Stimulated activated CD8-positive, alpha-beta memory T cell treated with anti-CD3 and anti-CD28 coated beads, Interleukin-15, amount 100 ng/mL, for 24 hours (primary cell): ENCODE measurements at places on chromosomes 1 and 21.

DNA sequence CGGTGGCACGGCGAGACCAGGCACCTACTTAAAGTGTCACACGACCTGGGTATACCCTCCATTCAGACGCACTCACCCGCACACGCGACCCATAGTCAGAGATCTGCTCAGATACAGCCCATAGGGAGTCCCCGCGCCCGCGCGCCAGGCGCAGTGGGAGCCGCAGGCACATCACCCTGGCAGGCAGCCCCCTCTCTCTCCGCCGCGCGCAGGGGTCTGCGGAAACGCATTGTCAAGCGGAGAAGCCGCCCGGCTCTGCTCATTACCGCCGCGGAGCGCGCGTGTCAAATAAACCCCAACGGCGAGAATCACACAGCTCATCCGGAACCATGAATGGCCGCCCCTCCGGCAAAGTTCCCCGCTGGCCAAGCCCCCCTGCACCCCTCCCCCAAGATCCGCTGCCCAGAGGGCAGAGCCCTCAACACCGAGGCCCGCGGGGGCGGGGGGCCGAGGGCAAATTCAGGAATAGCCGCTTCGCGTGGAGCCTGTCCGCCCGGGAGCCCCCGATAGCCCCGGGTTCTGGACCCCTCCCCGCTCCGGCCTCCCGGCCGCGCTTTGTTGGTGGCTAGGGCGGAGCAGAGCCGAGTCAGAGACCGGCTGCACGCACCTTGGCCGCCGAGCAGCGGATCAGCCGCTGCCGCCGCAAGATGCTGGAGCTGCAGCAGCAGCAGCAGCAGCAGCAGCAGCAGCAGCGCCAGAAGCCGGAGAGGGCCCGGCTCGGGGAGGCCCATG lies 522 bp downstream of the LRP8 start:
- peak; percentile 24 for DNase-seq

GRCh38 chr1:54485416-54485815 lies 62.6 kb upstream of the ACOT11 start:
- DNase-seq = no peak

- DNase-seq = no peak
Observed at GRCh38 chr1:239814306-239814881, 277.3 kb upstream of the FMN2 start.

DNA sequence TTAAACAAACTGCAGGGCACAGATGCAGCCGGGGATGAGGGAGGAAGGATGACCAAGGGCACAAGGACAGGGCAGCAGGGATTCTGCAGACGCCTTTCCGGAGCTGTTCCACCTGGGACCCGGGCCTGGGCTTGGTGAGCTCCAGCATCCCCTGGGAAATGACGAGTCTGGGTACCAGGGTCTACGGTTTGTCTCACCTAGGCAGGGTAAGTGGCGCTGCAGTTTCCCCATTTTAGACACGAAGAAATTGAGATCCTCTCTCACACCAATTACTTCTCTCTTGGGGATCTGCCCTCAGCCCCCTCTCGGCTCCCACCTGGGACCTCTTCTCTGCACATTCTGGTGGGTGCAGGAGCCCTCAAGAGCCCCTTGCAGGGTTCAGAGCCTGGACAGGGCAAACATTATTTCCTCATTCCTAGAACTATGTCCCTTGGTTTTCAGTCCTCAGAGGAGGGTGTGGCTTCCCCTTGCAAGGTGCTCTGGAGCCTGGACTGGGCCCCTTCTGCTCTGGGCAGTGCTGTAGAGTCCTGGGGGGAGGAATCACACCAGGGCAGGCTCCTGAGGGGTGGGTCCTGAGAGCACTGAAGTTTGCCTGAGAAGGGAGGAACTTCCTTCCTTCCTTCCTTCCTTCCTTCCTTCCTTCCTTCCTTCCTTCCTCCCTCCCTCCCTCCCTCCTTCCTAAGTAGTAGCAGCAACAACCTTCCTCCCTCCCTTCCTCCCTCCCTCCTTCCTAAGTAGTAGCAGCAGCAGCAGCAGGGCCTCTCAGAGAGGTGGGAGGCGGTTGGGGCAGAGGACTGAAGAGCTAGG lies 16.0 kb downstream of the RAP1GAP start:
- DNase-seq = no peak

GRCh38 chr1:183704131-183704530 lies 51.0 kb upstream of the APOBEC4 start:
- no peak for DNase-seq

- DNase-seq = no peak
Observed at GRCh38 chr1:23352096-23352695, 8.1 kb upstream of the HNRNPR start.

DNA sequence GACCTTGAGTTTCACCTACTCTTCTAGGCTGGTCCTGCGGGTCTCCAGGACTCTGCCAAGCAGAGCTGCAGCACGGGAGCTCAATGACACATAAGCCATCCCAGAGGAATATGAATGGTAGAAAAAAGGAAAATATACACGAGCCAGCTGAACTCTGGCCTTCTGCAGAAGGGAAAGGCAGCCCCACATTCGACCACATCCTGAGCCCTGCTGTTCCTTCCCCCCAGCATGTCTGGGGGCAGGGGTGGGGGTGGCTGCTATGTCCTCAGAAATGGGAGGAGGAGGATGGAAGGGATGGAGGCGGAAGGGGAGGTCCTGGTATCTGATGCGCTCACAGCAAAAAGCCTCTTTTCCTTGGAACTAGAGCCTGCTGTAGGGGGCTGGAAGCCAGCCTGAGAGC lies 12.1 kb upstream of the KDF1 start:
- no peak for DNase-seq
